ENCODE measurements at places on chromosomes 4 and X. TPM values are rescaled to one million over a fixed set of nuclear protein-coding genes. Genes with fewer than 3 reads are reported as not detected.

The SERPINA7 gene
- not detected for total RNA-seq

The MGARP gene
- 2.1 TPM for total RNA-seq

GRCh38 chr4:136687118-136687517 lies 845.2 kb downstream of the PCDH18 start:
- DNase-seq: no peak

The KLF3 gene
- total RNA-seq: 50.7 TPM

The KLHL4 gene
- 4.0 TPM for total RNA-seq

DNA sequence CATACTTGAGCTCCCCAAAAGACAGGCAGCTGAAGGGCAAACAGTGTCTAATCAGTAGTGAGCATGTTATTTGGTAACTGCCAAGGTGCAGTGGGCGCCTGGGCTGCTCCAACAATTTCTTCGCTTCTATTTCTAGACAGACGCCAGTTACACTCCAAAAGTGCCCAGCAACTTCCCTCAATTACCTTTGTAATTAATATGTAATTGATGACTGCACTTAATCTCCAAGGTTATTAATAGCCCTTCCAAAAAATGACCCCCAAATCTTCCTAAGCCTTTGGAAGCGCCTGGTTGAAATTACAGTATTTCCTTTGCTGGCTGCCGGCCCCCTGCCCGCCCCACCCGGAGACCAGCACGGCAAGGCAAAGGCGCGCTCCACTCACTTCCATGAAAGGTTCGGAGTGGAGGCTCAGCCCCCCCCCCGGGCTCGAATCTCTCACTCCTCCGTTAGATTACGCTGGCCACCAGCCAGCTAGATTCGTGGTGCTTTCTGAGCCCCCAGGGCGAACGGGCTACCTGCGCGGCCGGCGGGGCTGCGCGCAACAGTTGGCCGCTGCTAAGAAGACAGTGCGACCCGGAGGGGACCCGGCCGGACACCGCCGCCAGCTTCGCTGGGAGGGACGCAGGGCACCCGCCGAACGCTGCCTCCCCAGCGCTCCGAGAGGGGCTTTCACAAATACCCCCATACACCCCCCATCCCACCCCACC lies 1.9 kb downstream of the GPC4 start:
- DNase-seq: no peak

DNA sequence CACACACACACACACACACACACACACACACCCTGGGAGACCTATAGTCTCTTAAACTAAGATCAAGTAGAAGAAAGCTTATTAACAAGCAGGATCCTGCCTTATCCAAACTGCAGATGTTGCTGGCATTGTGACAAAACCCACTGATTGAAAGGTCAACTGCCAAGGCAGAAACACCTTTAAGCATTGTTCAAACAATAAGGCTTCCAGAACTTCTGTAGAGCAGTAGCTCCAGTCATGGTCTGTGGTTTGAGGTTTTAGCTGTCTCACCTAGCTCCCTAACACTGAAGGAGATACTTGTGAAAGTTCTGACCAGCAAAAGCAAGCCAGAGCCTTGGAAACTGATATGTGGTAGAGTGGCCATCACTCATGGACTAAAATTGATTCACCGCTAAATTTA lies 59.8 kb downstream of the PTCHD1 start:
- DNase-seq: no peak

The LGI2 gene
- total RNA-seq: 26.9 TPM

DNA sequence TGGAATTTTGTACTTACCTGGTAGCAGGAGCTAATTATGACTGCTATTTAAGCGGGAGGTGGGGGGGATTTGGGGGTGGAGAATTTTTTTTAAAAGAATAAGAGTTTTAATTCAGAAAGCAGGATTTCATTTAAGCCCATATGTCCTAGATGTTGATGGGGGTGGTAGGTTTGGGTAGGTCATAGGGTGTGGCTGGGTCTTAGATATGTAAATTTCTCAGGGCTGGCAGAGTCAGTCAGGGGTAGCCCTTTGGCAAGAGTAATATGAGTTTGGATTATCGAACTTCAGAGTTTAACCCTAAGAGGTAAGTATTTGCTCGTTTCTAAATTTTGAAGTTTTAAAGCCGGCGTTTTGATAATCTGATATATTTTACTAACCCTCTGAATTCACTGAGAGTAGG lies 35.2 kb upstream of the COX18 start:
- DNase-seq: no peak

- peak; percentile 91 for DNase-seq
Observed at GRCh38 chr4:24973747-24974601, 56.8 kb downstream of the LGI2 start.

DNA sequence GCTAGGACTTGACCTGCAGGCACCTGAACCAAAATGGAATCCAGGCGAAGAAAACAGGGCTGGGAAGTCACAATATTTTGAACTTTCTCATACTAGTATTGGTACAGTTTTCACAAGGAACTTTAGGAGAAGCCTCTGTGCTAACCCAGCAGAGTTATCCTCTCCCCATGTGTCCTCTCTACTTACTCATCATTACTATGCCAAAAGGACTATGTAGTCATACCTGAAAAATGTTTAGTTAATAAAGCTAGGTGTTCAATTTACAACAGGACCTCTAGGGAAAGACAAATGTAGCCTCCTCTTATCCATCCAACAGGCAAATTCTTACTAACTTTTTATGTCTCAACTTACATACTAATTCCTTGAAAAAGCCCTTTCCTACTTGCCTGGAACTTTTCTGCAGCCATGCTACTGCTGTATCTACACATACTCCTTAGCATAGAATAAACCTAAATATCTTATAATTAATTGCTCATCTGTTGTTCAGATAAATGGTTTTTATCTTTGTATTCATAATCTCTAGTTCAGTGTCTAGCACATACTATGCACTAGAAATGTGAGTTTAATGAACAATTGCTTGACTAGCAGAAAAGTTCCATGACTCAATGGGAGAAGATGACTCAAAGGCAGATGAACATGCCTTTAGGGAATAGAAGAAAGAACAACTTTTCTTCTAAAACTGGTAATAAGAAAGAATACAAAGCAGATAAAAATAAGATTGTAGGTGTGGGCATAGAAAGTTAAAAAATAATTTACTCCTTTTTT lies 215.5 kb upstream of the VEGFC start:
- no peak for DNase-seq

The ABCG2 gene
- 1.6 TPM for total RNA-seq

DNA sequence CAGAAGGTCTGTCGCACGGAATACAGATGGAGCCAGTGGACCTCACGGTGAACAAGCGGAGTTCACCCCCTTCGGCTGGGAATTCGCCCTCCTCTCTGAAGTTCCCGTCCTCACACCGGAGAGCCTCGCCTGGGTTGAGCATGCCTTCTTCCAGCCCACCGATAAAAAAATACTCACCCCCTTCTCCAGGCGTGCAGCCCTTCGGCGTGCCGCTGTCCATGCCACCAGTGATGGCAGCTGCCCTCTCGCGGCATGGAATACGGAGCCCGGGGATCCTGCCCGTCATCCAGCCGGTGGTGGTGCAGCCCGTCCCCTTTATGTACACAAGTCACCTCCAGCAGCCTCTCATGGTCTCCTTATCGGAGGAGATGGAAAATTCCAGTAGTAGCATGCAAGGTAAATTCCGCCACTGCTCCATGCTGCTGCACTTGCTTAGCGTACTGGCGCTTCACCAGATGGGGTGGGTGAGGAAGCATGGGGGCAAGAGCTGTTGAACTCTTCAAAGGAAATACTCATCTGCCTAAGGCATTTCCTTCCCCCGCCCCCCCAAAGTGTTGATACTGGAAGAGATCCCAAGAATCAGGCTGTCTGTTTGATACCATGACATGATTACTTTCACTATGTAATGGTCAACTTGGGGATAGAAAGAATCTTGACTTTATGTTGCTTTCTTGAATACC lies 24.8 kb downstream of the KLF3 start:
- no peak for DNase-seq

The F9 gene
- total RNA-seq: not detected

DNA sequence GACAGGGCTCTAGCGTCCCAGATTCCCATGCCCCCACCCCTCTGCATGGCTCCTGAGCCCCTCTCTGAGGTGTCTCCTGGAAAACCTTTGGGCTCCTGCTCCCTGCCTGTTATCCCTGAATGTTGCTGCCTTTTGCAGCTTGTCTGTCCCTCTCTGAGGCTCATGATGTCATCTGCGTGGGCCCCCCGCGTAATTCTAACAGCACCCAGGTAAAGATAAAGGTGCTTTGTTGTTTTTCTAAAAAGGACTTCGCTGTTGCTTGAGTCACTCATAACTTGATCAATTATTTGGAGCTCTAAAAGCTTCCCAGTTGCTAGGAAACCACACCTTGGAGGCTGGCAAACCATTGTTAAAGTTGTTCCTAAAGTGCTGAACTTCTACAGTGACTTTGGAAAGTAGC lies 36.6 kb downstream of the WFS1 start:
- no peak for DNase-seq

GRCh38 chrX:367866-368265 lies 18.8 kb downstream of the PPP2R3B start:
- no peak for DNase-seq

GRCh38 chrX:123924186-123924585 lies 37.3 kb upstream of the STAG2 start:
- DNase-seq: no peak

The TLR6 gene
- 4.9 TPM for total RNA-seq

- no peak for DNase-seq
Observed at GRCh38 chrX:16628946-16629595, 20.9 kb upstream of the S100G start.

DNA sequence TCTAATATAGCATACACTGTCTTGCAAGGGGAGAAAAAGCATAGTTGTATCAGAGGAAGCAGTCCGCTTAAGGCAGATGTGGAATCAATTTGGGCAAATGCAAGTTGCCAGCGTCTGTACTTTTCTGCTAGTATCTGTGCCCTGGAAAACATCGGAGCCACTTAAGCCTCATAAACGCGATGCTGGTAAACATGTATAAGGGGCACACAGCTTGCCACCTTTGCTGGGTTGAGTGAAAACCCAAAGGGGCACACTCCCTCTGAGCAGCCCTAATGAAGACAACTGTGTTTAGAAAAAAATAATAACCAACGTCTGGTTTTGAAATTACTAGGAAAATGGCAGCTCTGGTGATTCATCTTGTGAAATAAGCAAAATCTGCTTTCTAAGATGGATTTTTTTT lies 24.3 kb downstream of the SMIM20 start:
- no peak for DNase-seq

The CASK gene
- total RNA-seq: 33.8 TPM

DNA sequence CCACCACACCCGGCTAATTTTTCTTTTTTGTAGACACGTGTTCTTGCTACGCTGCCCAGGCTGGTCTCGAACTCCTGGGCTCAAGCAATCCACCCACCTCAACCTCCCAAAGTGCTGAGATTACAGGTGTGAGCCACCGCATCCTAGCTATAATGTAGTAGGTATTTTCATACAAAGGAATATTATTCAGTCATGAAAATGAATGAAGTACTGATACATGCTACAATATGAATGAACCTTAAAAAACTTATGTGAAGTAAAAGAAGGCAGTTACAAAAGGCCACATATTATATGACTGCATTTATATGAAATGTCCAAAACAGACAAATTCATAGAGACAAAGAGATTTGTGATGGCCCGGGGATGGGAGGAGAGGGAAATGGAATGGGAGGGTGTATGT lies 4.7 kb upstream of the GATA1 start:
- no peak for DNase-seq

The SSX2B gene
- total RNA-seq: not detected

All from posterior vena cava (tissue), 2 donors.